ENCODE measurements at places on chromosomes 2 and 18. TPM values are rescaled to one million over a fixed set of nuclear protein-coding genes. Genes with fewer than 3 reads are reported as not detected.

DNA sequence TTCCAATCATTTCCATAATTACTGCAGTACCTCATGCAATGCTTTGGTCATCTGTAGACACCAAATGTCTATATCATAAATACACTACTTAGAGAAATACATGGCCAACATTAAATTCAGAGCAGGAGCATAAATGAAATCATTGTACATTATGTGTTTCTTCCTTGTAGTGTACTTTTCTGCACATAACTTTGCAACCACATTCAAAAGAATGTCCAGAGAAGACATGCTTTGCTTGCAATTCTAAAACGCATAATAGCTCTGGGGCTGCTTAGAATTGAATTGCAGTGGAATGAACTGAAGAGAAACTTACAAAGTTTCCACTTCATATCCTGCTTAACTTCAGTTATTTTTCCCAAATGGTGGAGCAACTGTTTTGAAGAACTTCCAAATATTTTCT, 664.4 kb downstream of the DSC3 start:
- DNase-seq: no peak
- no peaks in the 10 kb centered on the region for H3K27me3 ChIP-seq
- H3K4me1 ChIP-seq: no peaks in the 10 kb centered on the region
- no peak overlapping the region for H3K27ac ChIP-seq
- no peak overlapping the region for H3K4me3 ChIP-seq
- H3K36me3 ChIP-seq: no peaks in the 10 kb centered on the region

DNA sequence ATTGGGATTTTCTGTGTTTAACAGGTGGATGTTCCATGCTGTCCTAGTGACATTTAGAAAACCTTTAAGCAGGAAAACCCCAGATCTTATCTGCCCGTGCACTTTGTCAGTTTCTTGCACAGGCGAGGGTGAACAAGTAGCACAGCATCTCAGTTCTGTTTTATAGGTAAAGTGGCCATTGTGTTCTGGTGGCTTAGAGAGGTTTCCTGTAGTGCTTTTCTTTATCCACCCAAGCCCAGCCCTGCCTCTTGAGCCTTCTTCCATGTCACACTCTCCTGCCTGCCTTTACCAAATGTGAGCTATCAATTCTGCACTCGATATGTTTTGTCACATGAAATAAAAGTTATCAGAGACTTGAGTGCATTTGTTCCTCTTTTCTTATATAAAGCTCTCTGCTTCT, 135.3 kb upstream of the NOSTRIN start:
- DNase-seq: no peak
- H3K27me3 ChIP-seq: no peaks in the 10 kb centered on the region
- H3K4me1 ChIP-seq: no peaks in the 10 kb centered on the region
- H3K27ac ChIP-seq: no peak overlapping the region
- no peak overlapping the region for H3K4me3 ChIP-seq
- H3K36me3 ChIP-seq: no peaks in the 10 kb centered on the region

DNA sequence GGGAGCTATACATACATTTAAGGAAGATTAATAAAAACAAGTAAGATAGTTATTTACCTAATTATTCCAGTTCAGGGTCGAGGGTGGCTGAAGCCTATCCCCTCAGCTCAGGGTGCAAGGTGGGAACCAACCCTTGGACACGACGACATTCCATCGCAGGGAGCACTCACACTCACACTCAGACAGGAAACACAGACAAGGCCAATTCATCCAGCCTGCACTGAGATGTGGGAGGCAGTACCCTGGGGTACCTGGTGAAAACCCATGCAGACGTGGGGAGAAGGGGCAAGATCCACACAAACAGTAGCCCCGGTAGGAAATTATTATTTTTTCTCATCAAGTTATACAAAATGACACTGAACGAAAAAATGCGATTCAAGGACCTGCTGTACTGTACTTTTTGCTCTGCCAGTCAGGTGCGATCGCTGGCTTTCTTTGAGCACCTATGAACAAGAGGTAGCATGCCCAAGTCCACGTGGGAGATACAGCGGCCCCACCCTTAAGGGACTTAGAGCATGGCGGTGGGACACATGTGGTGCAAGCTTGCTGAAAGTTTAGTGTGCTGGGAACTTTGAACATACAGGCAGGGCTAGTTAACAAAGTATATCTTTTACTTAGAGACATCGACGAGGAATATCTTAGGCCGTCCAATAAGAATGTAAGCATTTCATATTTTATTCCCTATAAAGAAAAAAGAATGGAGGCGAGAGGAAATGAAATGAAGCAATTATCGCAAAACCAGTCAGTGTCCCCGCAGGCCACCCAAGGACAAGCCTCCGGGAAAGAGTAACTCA, 624 bp downstream of the METTL8 start:
- H3K27me3 ChIP-seq: no peaks in the 10 kb centered on the region
- peaks cover 3% of the 10 kb centered on the region for H3K4me1 ChIP-seq
- DNase-seq: peak; percentile 53
- no peaks in the 10 kb centered on the region for H3K36me3 ChIP-seq
- H3K4me3 ChIP-seq: peak overlapping the region; percentile 81

The GALNT3 gene
- total RNA-seq: 2.4 TPM

The LONRF2 gene
- total RNA-seq: 24.9 TPM

The MC4R gene
- total RNA-seq: not detected

Data from breast epithelium (tissue), 4 donors.